ENCODE measurements at places on chromosomes 5 and 9. TPM values are rescaled to one million over a fixed set of nuclear protein-coding genes. Genes with fewer than 3 reads are reported as not detected.

PCDHB8 gene
- total RNA-seq: not detected

LTC4S gene
- total RNA-seq: 7.0 TPM

KCNN2 gene
- total RNA-seq: 0.96 TPM

MAPK9 gene
- total RNA-seq: 21.1 TPM

SHLD3 gene
- 5.7 TPM for total RNA-seq

GABRB2 gene
- total RNA-seq: 0.65 TPM

CDC14B gene
- total RNA-seq: 18.3 TPM

IFNK gene
- not detected for total RNA-seq

SV2C gene
- total RNA-seq: not detected

YTHDC2 gene
- total RNA-seq: 6.5 TPM

IL13 gene
- not detected for total RNA-seq

PRSS3 gene
- total RNA-seq: 18.9 TPM

ANKRD34B gene
- not detected for total RNA-seq

BAAT gene
- 0.13 TPM for total RNA-seq

AIF1L gene
- total RNA-seq: 0.08 TPM

LMX1B gene
- not detected for total RNA-seq

PCDHGA11 gene
- 13.7 TPM for total RNA-seq

BRINP1 gene
- 0.48 TPM for total RNA-seq

OTULINL gene
- 4.8 TPM for total RNA-seq

SLC34A3 gene
- not detected for total RNA-seq

ENHO gene
- total RNA-seq: not detected

PCDHB13 gene
- 1.0 TPM for total RNA-seq

MOB3B gene
- 3.8 TPM for total RNA-seq
